Calu3 (cell line): ENCODE measurements at places on chromosomes 4 and X. TPM values are rescaled to one million over a fixed set of nuclear protein-coding genes. Genes with fewer than 3 reads are reported as not detected.

DNA sequence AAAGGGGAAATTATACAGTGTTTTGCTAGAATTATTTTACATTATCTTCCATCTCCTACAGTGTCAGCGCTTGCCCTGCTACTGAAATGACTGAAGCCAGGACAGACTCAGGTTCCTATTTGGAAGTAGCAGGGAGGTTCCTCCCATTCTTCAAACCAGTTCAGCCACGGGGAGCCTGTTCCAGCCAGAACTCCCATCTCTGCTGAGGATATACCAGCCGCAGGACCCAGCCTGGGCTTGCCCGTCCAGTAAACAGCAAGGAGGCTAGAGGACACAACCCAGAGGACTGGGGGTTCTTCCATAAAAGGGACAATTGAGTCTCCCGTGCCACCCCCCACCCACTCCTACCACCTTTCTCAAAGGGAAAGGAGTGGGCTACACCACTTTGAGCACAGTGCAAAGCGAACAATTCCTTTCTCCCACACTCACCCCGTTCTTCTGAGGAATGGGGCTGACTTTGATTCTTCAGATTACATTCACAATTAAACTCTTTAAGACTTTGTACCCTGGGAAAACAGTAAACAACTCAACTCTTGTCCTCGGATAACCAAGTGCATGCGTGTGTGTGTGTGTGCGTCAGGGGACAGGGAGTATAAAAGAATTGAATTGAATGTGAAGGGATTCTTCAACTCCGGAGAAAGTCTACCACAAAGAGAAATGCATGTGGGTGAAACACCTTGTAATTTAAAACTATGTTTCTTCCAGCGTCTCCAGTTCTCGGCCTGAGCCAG is 31.0 kb upstream of the PPARGC1A start:
- no peak for DNase-seq

DNA sequence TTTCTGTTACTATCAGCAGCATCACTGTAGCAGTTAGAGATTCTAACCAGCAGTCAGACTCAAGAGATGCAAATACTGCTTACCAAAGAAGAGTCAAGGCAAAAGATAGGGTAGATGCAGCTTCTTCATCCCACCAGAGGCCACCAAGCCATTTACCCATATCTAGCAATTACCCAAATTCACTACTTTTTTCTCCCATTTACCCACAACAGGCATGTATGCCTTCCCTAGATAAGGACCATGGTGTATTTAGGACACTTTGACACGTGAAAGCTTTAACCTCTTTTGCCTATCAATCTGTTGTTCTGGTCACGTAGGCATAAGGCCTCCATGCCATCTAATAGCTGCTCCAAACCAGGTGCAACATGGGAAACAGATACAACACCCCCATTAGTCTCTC is 5.6 kb downstream of the LARP7 start:
- DNase-seq, result no peak

DNA sequence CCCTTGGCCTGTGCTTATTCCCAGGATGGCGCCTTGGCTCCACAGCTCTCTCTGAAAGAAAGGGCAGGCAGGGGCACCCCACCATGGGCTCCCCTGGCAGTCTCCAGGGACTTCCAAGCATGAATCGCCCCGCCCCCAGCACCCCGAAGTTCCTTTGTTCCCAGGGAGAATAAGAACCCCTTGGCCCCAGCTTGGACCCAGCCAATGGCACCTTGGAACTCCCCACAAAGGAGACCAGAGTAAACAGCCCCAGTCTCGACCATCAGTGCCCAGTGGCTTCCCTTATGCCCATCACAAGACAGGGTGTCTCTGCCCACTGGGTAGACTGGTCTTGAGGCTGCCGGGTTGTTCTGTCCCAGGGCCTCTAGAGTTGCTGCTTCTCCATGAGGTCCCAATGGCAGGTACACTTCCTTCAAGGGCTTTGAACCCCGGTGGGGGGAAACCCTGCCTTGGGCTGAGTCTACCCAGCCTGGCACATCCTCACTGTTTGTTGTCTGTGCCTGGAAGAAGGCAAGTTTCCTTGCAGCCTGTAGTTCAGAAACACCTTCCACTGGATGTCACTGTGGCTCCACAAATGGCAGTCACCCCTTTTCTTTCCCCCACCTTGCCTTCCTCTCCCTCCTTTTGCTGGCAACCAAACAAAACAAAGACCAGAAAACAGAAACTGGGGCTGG is 30.8 kb downstream of the NBDY start:
- DNase-seq, result no peak

DNA sequence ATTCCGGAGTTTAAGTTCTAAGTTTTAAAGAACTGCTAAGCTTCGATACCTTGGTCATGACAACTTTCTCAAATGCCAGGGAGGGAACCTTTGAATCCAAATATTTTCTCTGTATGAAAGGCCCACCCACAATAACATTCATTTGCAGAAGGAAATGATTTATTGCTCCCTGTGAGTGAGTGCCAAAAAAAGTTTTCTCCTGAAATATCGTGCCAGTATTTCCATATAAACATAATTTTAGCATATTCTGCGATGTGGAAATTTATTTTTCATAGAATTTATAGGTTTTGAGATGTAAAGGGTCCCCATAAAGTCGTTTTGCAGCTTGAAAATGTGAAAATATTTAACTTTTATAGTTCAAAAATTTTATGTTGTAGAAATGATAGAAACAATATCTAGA is 53.9 kb downstream of the BMPR1B start:
- DNase-seq, result no peak

GRCh38 chr4:186724864-186725468 is 1.3 kb upstream of the FAT1 start:
- no peak for DNase-seq

DNA sequence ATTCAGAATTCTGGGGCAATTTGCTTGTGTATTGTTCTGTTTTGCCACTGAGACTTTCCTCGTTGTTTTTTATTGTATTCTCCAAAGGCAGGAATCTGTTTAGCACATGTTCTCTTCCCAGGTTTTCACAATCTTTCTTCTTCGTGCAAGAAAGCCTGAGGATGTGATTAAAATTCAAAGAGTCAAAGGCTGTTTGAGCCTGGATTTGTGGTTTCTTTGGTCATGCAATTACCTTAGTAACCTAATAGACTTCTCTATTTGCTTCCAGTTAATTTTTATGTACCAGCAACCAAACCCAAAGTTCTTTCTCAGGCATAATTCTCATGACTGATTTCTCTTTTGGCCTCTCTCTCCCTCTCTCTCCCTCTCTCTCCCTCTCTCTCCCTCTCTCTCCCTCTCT is 1420.1 kb upstream of the TENM3 start:
- DNase-seq, result no peak

GRCh38 chr4:138400543-138400942 is 158.4 kb upstream of the SLC7A11 start:
- DNase-seq, result no peak

DNA sequence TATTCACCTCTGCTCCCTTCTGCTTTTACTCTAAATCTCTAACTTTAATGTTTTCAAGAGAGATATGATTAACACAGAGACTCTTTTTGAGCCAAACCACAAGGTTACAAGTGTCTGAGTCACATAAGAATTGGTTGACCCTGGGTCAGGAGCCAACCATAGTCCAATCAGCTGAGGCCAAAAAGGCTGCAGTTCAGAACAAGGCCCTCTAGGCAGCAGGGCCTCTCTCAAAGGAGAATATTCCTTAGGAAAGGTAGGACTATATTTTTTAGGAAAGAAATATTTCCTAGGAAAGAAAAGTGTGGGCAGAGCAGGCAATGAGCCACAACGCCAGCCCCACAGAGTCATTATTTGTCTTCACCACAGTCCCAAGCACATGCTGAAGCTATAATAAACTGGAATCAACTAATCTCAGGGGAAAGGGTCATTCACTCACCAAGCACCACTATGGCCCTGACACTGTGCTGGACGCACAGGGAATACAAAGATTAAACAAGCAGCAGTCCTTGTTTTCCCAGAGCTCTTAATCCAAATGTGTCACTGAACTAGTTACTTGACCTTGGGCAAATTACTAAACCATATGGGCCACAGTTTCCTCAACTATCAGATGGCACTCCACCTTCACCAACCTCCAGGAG is 2.2 kb downstream of the ATP8A1 start:
- peak; percentile 6 for DNase-seq

DNA sequence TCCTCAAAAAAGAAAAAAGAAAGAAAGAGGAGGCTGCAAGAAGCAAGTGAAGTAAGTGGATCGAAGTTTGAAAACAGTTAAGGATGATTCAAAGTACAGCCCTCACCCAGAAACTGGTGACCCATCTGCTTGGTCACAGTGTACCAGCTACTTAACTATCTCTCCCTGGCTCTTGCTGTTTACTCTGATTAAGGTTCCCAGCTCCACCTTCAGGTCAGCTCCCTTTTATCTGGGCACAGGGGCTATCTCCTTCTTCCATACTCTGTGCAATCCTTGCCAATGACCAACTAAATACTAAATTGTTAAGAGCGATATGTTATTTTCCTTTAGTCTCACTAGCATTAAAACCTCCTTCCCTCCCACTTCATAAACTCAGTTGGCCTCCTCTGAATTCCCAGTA is 81.5 kb upstream of the SMIM10 start:
- no peak for DNase-seq

- no peak for DNase-seq
These were observed 49.2 kb downstream of the CCKAR start for GRCh38 chr4:26441102-26441501.

GRCh38 chr4:103451341-103451740 is 253.2 kb upstream of the CENPE start:
- peak; percentile 4 for DNase-seq

DNA sequence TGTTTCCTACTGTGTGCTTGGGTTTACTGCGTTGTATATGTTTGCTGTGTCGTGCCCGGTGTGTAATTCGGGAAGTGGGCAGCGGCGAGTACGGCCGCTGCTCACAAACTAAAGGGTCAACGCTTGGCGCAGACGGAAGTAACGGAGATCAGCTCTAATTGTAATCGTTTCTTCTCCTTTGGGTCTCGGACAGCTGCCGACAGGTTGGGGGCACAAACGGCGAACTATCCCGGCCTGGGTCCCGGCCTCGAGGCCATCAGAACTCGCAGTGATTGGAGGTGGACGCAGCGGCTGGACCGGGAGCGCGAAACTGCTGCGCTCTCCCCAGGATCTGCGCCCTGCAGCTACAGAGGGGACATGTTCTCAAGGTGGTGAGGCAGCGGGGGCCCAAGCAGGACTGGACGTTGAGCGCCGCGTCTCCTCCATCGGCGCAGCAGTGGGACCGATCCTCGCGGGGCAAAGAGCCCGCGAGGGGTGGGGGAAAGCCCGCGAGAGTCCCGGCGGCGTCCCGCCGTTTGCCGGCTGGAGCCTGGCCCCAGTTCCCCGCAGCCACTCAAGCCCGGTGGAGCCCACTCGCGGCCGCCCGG is 516 bp upstream of the ZIC3 start:
- no peak for DNase-seq

- no peak for DNase-seq
These were observed 76.0 kb upstream of the MCF2 start for GRCh38 chrX:139783959-139784358.

DNA sequence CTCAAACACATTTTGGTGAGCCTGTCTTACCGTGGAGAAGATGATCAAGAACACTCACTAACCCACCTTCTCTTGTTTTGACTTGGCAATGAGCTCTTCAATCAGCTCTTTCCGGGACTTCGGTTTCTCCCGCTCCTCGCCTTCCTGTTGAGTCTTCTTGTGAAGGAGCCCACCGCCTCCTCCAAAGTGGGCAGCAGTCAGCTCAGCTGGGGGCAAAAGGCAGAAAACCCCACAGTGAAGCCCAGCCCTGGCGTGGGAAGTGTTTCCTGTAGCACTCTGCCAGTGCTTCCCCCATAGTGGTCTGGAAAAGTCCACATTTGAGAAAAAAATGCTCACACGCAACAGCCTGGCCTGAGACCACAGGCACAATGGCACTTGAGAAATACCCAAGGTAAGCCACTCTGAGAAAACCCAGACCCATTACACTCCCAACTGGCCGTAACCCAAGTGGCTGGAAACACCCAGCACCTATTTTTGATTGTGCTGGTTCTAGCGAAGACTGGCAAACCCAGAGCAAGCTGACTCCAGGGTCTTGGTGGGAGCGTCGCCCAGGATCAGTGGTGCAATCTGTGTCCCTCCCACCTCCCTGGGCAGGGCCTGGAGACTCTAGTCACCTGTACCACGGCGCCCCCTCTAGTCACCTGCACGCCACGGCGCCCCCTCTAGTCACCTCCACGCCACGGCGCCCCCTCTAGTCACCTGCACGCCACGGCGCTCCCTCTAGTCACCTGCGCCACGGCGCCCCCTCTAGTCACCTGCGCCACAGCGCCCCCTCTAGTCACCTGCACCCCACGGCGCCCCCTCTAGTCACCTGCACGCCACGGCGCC is 8.6 kb downstream of the NOP14 start:
- DNase-seq, result no peak

DNA sequence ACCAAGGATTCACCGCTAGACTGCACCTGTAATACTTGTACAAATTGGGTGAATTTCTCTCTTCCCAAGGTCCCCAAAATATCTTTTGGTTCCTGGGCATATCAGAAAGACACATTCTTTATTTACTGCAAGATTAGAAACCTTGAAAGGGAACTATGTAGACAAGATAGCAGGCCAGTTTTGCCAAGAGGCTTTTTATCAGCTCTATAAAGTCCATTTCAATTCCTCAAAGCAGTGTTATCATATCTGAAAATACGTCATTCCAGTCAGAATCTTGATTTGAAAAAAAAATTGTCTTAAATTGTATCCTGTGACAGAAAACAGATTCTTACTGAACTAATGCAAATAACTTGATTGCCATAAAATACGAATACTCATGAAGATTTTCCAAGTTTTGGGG is 37.0 kb upstream of the NSG1 start:
- no peak for DNase-seq

DNA sequence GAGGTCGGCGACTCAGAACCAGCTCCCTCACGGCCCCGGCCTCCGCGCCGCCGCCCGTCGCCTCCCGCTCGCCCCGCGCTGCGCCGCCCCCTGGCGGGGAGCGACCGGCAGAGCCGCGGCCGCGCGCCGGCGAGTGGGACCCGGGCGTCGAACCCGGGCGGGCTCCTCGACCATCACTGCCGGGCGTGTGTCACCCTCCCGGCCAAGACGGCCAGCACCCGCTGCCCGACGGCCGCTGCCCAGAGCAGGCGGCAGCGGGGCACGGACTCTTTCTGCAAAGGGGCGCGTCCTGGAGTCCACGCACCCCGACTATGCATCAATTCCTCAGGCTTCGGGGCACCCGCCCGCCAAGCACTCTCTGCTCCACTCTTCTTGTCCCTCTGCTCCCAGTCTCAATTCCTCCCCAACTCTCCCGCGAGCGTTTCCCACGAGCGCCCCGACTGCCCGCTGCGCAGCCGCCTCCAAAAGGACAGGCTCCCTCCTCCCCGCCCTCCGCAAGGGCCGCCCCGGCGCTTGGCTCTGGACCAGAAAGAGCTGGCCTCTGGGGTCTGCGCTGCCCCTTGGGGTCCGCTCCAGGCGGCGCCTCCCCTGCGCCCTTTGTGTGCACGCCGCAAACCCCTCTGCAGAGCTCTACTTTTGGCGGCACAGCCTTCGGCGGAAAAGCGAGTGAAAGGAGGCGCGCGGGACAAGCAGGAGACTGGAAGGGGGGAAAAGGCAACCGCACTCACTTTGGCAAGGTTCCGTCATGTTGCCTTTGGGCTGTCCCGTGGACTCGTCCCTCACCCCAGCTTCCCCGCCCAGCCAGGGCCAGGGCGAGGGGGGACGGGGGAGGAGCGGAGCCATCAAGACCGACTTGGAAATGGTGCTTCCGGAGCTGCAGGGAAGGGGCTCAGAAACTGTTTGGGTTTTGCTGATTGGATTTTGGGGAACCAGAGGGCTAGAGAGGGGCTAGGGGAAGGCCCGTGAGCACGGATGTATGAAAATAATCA is 1.0 kb downstream of the PDE5A start:
- peak; percentile 74 for DNase-seq

The AFP gene
- total RNA-seq, result 0.24 TPM in 1 of 2 replicates, not detected in the other

The CPLX1 gene
- 0.42 and 0.93 TPM in 2 replicates for total RNA-seq

The LDB2 gene
- not detected in 2 replicates for total RNA-seq

The STK26 gene
- total RNA-seq, result 32.5 and 38.5 TPM in 2 replicates
